ENCODE measurements at places on chromosomes 1 and 21.

DNA sequence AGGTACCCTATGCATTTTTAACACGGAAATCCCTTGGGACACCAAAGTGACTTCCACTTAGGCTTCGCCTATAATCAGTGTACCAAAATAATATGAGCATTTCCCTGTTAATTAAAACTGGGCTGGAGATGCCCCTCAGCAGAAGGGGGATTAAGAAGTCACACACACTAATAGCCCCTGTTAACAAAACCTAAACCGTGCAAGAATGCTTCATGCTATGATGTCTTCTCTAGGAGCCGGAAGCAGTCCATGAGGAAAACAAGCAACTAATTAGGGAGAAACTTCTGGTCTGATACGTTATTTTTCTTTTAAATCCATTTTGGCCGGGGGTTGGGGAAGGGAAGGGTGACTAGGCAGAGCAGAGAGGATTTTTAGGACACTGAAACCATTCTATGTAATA lies 123.4 kb downstream of the ESRRG start:
- no peak for DNase-seq

- peak; percentile 25 for DNase-seq
These were observed 312.3 kb upstream of the FAM78B start for GRCh38 chr1:166479052-166479631.

DNA sequence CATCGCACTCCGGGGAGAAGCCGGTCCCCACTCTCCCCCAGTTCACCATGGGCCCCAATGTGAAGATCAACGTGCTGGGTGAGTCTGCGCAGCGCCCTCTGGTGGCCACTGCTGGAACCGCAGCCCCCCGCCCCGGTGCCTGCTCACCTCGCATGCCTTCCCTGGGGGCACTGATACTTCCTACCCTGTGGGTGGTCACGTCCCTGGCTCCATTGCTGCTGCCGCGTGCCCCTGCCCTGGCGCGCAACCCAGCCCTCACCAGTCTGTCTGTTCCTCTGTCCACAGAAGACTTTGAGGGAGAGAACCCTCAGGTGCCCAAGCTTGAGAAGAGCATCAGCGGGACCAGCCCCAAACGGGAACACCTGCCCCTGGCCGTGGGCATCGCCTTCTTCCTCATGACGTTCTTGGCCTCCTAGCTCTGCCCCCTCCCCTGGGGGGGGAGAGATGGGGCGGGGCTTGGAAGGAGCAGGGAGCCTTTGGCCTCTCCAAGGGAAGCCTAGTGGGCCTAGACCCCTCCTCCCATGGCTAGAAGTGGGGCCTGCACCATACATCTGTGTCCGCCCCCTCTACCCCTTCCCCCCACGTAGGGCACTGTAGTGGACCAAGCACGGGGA lies 7.6 kb downstream of the EFNA3 start:
- DNase-seq: peak; percentile 70

GRCh38 chr1:157739229-157739901 lies 37.6 kb downstream of the FCRL2 start:
- no peak for DNase-seq

- DNase-seq: no peak
These were observed 26.1 kb downstream of the NR5A2 start for GRCh38 chr1:200053646-200054045.

- DNase-seq: no peak
These were observed 30.6 kb downstream of the HFM1 start for GRCh38 chr1:91374086-91374485.

GRCh38 chr1:206935491-206936067 lies 10.7 kb downstream of the PIGR start:
- no peak for DNase-seq

GRCh38 chr1:220500372-220500771 lies 27.6 kb upstream of the MARK1 start:
- DNase-seq: no peak

DNA sequence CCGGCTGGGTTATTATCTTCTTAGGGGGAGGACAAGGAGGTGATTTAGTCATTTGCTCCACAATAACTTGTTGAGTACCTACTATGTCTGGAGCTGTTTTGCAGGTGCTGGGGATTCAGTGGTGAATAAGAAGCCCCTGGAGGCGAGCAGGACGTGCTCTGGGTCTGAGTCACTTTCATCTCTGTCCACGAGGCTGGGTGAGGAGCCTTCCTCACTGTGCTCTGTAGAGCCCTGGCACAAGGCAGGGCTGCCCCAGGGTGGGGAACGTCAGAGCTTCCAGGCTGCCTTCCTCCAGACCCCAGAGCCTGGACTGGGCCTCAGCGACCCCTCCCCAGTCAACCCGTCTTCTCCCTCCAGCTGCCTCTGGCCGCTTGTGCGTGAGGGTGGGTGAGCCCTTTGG lies 2.5 kb upstream of the PADI6 start:
- DNase-seq: no peak

GRCh38 chr1:179228783-179229213 lies 679 bp downstream of the ABL2 start:
- no peak for DNase-seq

DNA sequence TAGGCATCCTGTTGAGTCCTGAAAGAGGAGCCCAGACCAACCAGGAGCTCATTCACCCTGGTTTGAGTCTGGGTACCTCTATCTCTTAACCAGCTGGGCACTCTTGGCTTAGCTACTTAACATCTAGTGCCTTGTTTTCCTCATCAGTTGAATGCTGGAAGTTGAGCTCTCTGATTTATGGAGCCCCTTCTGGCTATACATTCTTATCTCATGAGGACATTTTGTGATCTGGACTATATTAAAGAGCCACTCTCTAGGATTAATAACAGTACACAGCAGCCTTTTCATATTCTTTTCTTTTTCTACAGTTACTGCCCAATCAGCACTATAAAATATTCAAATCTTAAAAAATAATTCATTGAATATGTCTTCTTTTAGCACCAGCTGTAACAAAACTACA lies 296.9 kb upstream of the RUNX1 start:
- DNase-seq: no peak

Measured in activated CD8-positive, alpha-beta memory T cell treated with anti-CD3 and anti-CD28 coated beads for 1 hour (primary cell).